ENCODE measurements at places on chromosomes 12 and 14.

- no peak for DNase-seq
These were observed 342.6 kb upstream of the NAV3 start for GRCh38 chr12:77488041-77488620.

GRCh38 chr14:87199381-87199780, 793.6 kb downstream of the GALC start:
- no peak for DNase-seq

- DNase-seq, result no peak
These were observed 11.0 kb upstream of the GSG1 start for GRCh38 chr12:13114251-13115052.

DNA sequence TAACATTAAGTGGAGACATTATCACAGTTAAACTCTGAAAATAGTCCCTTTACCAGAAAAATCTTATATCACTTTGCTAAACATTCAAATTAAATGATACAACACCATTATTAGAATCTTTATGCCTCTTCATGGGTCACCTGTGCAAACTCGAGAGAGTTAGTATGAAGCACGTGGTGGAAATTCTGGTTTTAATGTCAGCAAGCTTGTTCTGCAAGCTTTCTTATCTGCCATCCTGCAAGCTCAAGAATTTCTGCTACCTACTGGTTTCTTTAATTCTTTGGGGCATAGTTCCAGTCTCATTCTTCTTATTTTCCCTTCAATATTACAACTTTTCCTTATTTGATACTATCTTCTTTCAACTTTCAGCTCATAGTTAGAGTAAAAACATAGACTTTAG, 868 bp downstream of the CATSPERB start:
- no peak for DNase-seq

DNA sequence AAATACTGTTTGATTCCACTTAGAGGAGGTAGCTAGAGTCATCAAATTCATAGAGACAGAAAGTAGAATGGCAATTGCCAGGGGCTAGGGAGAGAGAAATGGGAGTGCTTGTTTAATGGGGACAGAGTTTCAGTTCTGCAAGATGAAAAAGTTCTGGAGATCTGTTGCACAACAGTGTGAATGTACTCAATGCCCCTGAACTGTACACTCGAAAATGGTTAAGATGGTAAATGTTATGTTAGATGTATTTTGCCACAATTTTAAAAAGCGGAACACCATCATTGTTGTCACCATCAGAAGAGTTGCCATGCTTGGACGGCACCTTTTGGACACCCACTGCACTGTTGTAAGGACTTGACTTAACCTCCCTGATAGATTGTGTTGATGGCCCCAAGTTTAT, 106.9 kb downstream of the SCARB1 start:
- DNase-seq, result no peak

- DNase-seq, result no peak
These were observed 35.7 kb downstream of the NRDE2 start for GRCh38 chr14:90295870-90296516.

GRCh38 chr14:38882533-38882932, 220.5 kb downstream of the SEC23A start:
- DNase-seq, result no peak

GRCh38 chr12:116697305-116697704, 40.6 kb downstream of the SPRING1 start:
- no peak for DNase-seq

- DNase-seq, result no peak
These were observed 78.6 kb upstream of the PAWR start for GRCh38 chr12:79769189-79769859.

DNA sequence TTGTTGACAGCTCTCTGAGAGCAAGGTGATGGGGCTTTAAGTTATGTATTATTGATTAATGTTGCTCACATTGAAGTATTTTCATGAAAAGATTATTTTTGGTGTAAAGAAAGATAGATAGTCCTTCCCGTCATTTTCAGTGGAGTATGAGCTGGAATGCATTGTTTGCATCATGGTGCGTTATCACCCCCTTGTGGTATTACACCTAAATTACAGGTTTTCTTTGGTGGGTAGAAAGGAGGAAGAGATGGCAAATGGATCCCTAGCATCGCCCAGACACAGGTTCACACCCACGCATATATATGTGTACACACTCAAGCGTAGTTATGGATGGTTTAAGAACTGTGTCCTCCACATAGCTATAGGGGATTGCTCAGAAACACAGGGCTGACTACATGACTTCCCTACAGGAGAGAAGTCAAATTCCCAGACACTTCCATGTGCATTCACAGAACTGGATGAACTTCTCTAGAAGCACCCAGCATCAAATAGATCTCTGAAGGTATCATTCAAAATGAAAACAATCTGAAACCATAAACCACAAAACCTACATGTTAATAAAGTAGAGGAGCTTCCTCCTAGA, 14.4 kb upstream of the SERPINA10 start:
- DNase-seq, result no peak

DNA sequence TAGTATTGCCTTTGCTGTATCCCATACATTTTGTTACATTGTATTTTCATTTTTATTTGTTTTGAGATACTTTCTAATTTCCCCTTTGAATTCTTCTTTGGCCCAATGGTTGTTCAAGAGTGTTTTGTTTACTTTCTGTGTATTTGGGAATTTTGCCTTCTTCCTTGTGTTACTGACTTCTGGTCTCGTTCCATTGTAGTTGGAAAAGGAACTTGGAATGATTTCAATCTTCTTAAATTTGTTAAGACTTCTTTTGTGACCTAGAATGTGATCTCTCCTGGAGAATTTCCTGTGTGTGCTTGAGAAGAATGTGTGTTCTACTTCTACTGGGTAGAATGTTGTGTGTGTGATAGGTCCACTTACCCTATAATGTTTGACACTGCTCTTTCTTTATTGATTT, 304.4 kb upstream of the RTL1 start:
- DNase-seq, result no peak

Measured in thymus (tissue), 14 donors.